ENCODE measurements at places on chromosomes 6 and 20. TPM values are rescaled to one million over a fixed set of nuclear protein-coding genes. Genes with fewer than 3 reads are reported as not detected.
A peak's percentile ranks its signal among the peaks of the same experiment; 100 is the strongest.

- no peak overlapping the region for H3K27ac ChIP-seq
- H3K36me3 ChIP-seq, result no peaks in the 10 kb centered on the region
- DNase-seq, result no peak
Observed at GRCh38 chr6:50959081-50959641, 140.5 kb downstream of the TFAP2B start.

Gene EMILIN3
- total RNA-seq, result 5.6 TPM

DNA sequence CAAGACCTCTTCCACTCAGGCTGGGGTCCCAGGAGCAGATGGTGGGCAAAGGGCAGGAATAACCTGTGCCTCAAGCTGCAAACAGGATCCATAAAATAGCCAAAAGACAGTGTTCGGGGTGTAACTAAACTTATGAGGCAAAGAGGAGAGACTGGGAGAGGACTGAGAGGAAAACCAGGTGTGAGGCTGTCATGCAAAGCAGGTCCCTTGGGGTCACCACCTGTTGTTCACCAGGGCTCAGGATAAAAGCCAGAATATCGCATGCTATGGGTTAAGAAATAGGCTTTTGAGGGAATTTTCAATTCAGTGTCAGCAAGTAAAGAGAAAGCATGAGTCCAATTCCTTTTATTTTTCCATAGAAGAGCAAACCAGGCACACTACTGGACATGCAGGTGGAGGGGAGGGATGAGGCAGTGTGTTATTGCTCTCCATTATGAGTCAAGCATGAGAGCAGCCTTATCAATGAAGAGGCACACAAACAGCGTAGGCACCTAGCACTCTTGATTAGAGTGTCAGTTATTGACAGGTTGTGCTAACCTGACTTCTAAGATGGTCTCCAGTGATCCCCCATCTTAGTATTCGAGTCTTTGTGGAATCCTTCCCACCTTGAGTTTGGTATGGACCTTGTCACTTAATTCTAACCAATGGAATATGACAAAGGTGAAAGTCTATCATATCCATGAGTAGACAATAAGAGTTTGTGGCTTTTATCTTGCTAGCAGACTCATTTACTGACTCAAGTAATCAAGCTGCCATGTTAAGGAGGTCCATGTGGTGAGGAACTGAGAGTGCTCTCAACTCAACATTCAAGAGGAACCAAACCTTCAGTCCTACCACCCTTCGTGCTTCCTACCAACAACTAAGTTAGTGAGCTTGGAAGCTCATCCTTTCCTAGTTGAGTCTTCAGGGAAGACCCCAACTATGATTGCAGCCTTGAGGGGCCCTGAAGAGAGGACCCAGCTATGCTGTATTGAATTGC lies 18.8 kb downstream of the HLA-E start:
- H3K4me3 ChIP-seq, result no peak overlapping the region
- H3K36me3 ChIP-seq, result no peaks in the 10 kb centered on the region
- no peak for DNase-seq
- H3K4me1 ChIP-seq, result no peaks in the 10 kb centered on the region

DNA sequence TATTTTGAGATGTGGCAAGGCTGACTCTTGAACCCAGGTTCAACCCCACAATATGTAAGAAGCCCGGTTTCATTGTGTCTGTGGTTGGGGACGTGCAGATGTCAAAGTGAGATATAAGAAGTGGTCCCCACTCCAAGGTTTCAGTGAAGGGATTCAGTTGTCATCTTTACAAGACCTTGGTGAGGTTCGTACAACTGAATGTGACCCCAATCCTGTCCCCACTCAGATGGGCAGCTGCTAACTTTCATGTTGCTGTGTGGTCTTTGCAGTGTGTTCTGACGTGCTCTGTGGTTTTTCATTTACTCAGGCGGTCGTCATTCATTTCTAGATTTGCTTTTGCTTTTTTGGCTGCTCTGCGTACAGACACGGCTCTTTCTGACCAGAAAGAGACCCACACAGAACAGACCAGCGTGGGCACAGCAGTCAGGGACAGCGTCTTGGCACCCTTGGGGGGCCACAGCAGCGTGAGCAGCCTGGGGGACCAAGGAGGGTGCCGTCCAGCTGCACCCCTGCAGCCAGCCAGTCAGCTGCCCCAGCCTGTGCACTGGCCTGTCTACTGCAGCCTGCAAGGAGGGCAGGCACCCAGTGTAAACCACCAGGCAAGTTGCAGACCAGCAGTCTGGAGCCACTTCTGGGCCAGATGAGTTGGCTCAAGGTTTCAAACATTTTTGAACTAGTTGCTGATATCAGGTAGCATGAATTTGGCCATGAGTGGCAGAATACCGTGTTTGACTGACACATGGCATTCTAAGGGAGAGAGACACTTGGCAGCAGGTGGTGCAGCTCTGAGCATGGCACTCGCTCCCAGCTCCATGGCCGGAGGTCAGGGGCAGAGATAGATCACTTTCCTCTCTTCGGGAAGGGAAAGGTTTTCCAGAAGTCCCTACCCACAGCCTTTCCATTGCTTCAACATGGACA lies 49.4 kb upstream of the IRF4 start:
- DNase-seq, result no peak
- H3K4me1 ChIP-seq, result peaks cover 7% of the 10 kb centered on the region
- peaks cover 13% of the 10 kb centered on the region for H3K36me3 ChIP-seq
- H3K4me3 ChIP-seq, result no peak overlapping the region

GRCh38 chr6:136039185-136039584 lies 187.7 kb downstream of the PDE7B start:
- H3K27me3 ChIP-seq, result no peaks in the 10 kb centered on the region
- H3K4me3 ChIP-seq, result peak overlapping the region; percentile 67
- no peaks in the 10 kb centered on the region for H3K36me3 ChIP-seq
- peaks cover 69% of the 10 kb centered on the region for H3K4me1 ChIP-seq
- peak overlapping the region; percentile 77 for H3K27ac ChIP-seq

Measured in mesothelial cell of epicardium (in vitro differentiated cells).